ENCODE measurements at places on chromosomes 1 and 21. TPM values are rescaled to one million over a fixed set of nuclear protein-coding genes. Genes with fewer than 3 reads are reported as not detected.

KCNE2 gene
- not detected for total RNA-seq

POGZ gene
- 24.7 TPM for total RNA-seq

NSL1 gene
- total RNA-seq: 41.8 TPM

ADAM30 gene
- not detected for total RNA-seq

PSMA5 gene
- 35.2 TPM for total RNA-seq

SLAMF6 gene
- total RNA-seq: 0.49 TPM

GSTM5 gene
- total RNA-seq: 1.9 TPM

PTPN7 gene
- total RNA-seq: 2.4 TPM

REN gene
- total RNA-seq: not detected

GLIS1 gene
- total RNA-seq: 2.4 TPM

CHRM3 gene
- 10.9 TPM for total RNA-seq

ALPL gene
- total RNA-seq: 2.4 TPM

TDRD10 gene
- total RNA-seq: 0.83 TPM

NUAK2 gene
- 39.2 TPM for total RNA-seq

SLAMF9 gene
- total RNA-seq: not detected

FCRL6 gene
- total RNA-seq: not detected

FAM151A gene
- not detected for total RNA-seq

TTC24 gene
- total RNA-seq: 0.19 TPM

BEST4 gene
- total RNA-seq: not detected

RIPPLY3 gene
- not detected for total RNA-seq

MEX3A gene
- 1.1 TPM for total RNA-seq

LCE1F gene
- total RNA-seq: 89.5 TPM

OR6N1 gene
- total RNA-seq: not detected

ASCL5 gene
- not detected for total RNA-seq

SPATA45 gene
- total RNA-seq: not detected

ELAPOR1 gene
- 60.0 TPM for total RNA-seq

SPRR1A gene
- total RNA-seq: not detected

SYTL1 gene
- total RNA-seq: 231 TPM

LDLRAP1 gene
- total RNA-seq: 36.7 TPM

KCNJ15 gene
- total RNA-seq: 55.1 TPM

RUNX1 gene
- total RNA-seq: 10.6 TPM

GNAT2 gene
- not detected for total RNA-seq

PTPRF gene
- total RNA-seq: 204 TPM

FCMR gene
- total RNA-seq: 0.34 TPM

TMCO4 gene
- 10.6 TPM for total RNA-seq

RNU1-3 gene
- total RNA-seq: not detected

TP73 gene
- total RNA-seq: 6.4 TPM

FCRL1 gene
- not detected for total RNA-seq

DMBX1 gene
- total RNA-seq: 0.42 TPM

MAN1C1 gene
- 7.3 TPM for total RNA-seq

LRRC39 gene
- 1.2 TPM for total RNA-seq

FNDC5 gene
- not detected for total RNA-seq

TBX15 gene
- total RNA-seq: 4.7 TPM

PGBD2 gene
- 15.4 TPM for total RNA-seq

RHEX gene
- 1.7 TPM for total RNA-seq

TNFAIP8L2 gene
- total RNA-seq: 1.2 TPM

RFX5 gene
- 13.2 TPM for total RNA-seq

LRRN2 gene
- total RNA-seq: 0.10 TPM

ESPN gene
- total RNA-seq: 27.5 TPM
